ENCODE measurements at places on chromosomes 5 and 9.
A peak's percentile ranks its signal among the peaks of the same experiment; 100 is the strongest.

DNA sequence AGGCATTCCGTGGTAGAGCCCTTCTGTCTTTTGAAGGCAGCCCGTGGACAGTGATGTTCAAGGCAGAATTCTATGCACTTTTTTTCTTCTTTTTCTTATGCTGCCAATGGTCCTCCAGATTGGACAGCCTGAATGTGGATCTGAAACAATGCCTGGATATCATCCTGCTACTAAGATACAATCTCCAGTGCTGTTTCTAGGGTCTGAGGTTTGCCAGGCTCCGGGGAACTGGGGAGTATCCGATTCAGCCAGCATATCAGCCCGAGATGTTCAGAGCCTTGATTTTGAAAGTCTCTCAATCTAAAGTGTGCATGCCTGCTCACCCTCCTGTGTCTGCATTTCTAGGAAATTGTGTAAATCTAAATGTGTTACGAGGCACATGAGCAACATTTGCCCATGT, 103.8 kb upstream of the WWC1 start:
- no peaks in the 10 kb centered on the region for H3K27me3 ChIP-seq
- H3K27ac ChIP-seq = no peak overlapping the region
- no peaks in the 10 kb centered on the region for H3K36me3 ChIP-seq
- no peak for DNase-seq
- H3K4me3 ChIP-seq = no peak overlapping the region
- H3K4me1 ChIP-seq = no peaks in the 10 kb centered on the region

DNA sequence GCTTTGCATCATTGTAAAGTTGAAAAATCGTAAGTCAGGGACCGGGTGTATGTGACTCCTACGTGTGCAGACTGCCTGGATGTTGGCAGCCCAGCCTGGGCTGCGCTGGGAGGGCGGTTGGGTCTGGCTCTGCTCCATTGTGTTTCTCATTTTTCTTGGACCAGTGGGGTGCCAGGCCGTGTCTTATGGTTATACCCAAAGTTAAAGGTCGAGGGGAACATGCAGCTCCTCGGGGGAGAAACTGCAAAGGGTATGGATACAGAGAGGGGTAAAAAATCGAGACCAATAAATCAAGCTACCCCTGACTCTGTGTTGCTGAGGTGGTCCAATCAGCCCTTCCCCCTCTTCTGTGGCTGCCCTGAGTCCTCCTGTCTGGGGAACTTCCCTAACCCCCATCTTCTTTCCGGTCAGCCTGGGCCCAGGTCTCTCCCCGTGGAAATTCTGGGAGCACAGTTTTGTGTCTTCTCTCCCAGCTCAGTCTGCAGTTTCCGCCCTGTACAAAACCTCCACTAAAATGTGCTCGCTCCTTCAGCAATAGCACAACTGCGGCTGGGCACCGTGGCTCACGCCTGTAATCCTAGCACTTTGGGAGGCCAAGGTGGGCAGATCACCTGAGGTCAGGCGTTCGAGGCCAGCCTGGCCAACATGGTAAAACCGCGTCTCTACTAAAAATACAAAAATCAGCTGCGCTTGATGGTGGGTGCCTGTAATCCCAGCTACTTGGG, 34.1 kb upstream of the UNC5A start:
- H3K4me1 ChIP-seq = no peaks in the 10 kb centered on the region
- H3K27ac ChIP-seq = no peak overlapping the region
- no peak overlapping the region for H3K4me3 ChIP-seq
- H3K36me3 ChIP-seq = no peaks in the 10 kb centered on the region
- H3K27me3 ChIP-seq = no peaks in the 10 kb centered on the region
- peak; percentile 42 for DNase-seq

- no peaks in the 10 kb centered on the region for H3K36me3 ChIP-seq
- H3K27ac ChIP-seq = no peak overlapping the region
- no peaks in the 10 kb centered on the region for H3K4me1 ChIP-seq
- no peak overlapping the region for H3K4me3 ChIP-seq
Observed at GRCh38 chr5:127223256-127223974, 67.2 kb upstream of the MEGF10 start.

DNA sequence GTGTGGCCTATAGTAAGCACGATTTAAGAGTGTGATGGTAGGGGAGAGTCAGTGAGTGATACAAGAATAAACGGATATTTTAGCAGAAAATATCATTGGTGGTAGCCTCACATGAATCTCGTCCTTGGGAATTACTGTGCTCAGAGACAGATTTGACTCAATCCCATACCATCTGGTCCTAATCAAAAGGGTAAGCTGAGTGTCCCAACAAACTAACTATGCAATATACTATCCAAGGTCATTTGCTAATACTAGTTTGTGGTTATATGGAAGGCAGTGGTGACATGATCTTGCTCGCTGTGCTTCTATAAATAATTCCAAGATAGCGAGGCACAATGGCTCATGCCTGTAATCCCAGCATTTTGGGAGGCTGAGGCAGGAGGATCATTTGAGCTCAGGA, 103.2 kb downstream of the TRPM6 start:
- no peak overlapping the region for H3K4me3 ChIP-seq
- H3K36me3 ChIP-seq = no peaks in the 10 kb centered on the region
- H3K27ac ChIP-seq = no peak overlapping the region
- H3K4me1 ChIP-seq = no peaks in the 10 kb centered on the region
- no peaks in the 10 kb centered on the region for H3K27me3 ChIP-seq

- H3K36me3 ChIP-seq = no peaks in the 10 kb centered on the region
- no peak overlapping the region for H3K4me3 ChIP-seq
- no peak for DNase-seq
Observed at GRCh38 chr5:133527311-133527710, 85.0 kb downstream of the FSTL4 start.

GRCh38 chr9:70998962-70999361, 122.5 kb downstream of the TRPM3 start:
- DNase-seq = no peak
- no peaks in the 10 kb centered on the region for H3K36me3 ChIP-seq
- H3K27me3 ChIP-seq = no peaks in the 10 kb centered on the region
- H3K27ac ChIP-seq = no peak overlapping the region
- H3K4me1 ChIP-seq = peaks cover 10% of the 10 kb centered on the region
- no peak overlapping the region for H3K4me3 ChIP-seq

DNA sequence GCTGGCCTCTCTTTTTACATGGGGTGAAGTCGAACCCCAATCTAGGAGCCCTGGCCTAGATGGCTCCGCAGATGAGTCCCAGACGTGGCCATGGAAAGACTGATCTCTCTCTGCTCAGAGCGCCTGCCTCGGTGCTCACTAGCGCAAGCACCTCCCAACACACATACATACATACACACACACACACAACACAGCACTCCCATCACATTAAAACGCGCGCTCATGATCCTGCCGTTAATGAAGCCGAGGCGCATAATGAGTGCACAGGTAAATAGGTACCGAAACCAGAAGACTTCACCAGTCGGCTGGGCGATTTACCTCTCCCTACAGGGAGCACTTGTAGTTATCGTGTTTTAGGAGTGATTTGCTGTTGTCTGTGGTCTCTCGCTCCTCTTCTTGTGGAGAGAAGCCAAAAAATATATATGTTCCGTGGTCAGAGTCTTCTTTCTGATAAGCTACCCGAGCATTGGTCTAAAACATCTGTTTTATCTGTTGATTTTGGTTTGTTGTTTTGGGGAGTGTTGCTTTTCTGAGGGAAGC, 207.7 kb downstream of the MEF2C start:
- no peaks in the 10 kb centered on the region for H3K4me1 ChIP-seq
- H3K36me3 ChIP-seq = no peaks in the 10 kb centered on the region
- H3K4me3 ChIP-seq = peak overlapping the region; percentile 18
- H3K27ac ChIP-seq = no peak overlapping the region

DNA sequence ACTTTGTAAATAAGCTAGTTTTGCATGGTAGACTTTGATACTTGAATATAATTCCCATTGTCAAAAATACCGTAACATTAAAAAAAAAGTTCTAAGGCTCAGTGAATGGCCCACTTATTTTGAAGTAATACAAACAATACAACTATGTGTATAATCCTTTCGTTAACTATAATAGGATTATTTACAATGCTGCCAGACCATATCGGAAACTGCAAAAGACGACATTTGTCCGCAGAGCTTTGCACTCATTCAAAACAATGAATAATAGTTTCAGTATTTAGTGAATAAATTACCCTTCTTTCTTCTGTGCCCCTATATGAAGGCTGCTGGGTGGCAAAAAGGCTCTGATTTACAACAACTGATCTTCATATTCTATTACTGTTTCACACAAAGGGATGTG, 121.8 kb downstream of the DROSHA start:
- H3K36me3 ChIP-seq = peaks cover 9% of the 10 kb centered on the region
- H3K4me3 ChIP-seq = no peak overlapping the region
- no peak for DNase-seq

DNA sequence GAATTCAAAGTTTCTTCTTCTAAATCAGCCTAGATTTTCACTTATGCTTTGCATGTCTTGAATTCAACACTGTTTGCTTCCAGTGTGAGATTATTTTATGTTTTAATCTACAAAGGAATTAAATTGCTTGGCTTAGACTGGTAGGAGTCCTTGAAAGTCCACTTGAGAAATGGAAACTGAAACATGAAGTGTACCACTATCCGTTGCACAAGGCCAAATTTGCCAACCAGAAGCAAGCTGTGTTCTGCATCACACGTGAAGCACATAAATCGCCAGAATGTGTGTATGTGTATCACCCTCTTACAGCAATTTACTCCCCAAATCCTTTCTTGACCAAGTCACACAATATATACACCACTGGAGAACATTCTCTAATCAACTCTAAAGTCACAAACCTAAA, 10.3 kb downstream of the SEMA6A start:
- peaks cover 2% of the 10 kb centered on the region for H3K4me1 ChIP-seq
- H3K36me3 ChIP-seq = no peaks in the 10 kb centered on the region
- H3K4me3 ChIP-seq = no peak overlapping the region
- H3K27me3 ChIP-seq = no peaks in the 10 kb centered on the region

DNA sequence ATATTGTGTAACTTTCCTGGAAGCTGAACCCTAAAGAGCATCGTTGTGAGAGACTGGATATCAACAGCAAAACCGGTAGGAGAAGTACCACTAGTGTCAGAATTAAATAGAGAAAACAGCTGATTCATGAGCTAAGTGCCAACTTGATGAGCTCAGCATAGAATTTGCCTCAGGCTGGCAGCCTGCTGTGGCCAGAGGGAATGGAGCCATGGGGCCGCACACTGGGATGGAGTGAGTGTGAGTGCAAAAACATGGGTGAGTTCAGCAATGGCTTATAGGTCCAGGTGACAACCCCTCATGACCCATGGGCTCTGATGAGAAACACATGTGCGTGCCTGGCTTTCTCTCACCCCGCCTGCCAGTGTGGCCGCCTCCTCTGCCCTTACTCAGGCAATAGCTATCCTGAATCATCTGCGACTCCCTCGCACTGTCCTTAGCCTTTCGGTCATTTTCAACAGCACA, 25.4 kb downstream of the ADAMTS16 start:
- no peak overlapping the region for H3K27ac ChIP-seq
- no peak overlapping the region for H3K4me3 ChIP-seq

GRCh38 chr5:74376187-74376586, 264.3 kb downstream of the ENC1 start:
- H3K4me3 ChIP-seq = no peak overlapping the region
- no peaks in the 10 kb centered on the region for H3K36me3 ChIP-seq
- H3K27ac ChIP-seq = no peak overlapping the region
- H3K27me3 ChIP-seq = no peaks in the 10 kb centered on the region
- no peak for DNase-seq

DNA sequence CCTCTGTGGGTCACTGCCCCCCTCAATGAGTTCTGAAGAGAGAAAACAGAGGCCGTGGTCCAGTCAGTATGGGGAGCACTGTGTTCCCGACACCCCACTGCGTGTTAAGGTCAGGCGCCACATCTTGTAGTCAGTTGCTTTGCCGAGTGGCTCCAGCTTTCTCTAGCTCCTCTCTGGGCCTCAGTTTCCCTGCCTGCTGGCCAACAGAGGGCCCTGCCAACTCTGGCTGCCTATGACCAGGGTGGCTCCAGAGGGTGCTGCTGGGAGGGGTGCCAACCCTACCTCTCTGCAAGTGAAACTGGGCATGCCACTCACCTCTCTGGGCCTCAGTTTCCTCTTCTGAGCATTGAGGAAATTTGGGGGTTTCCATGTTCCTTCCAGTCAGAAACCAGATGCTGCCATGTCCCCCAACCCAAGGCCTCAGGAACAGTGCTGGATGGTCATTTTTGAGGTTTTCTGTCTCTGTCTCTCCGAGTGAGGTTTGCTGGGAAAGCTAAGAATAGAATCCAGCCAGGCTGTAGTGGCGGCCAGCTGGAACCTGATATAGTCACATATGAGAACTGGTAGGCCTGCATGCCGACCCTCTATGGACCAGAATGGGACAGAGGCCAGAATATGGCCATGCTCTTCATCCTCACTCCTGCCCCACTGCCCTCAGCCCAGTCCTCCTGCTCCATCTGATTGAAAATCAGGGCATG, 132.1 kb downstream of the PHF2 start:
- no peak overlapping the region for H3K27ac ChIP-seq
- H3K36me3 ChIP-seq = no peaks in the 10 kb centered on the region
- no peaks in the 10 kb centered on the region for H3K4me1 ChIP-seq
- H3K27me3 ChIP-seq = no peaks in the 10 kb centered on the region

GRCh38 chr9:122329597-122329996, 41.2 kb upstream of the PTGS1 start:
- no peak for DNase-seq
- no peaks in the 10 kb centered on the region for H3K4me1 ChIP-seq
- H3K27me3 ChIP-seq = no peaks in the 10 kb centered on the region
- H3K36me3 ChIP-seq = peaks cover 4% of the 10 kb centered on the region
- no peak overlapping the region for H3K4me3 ChIP-seq

DNA sequence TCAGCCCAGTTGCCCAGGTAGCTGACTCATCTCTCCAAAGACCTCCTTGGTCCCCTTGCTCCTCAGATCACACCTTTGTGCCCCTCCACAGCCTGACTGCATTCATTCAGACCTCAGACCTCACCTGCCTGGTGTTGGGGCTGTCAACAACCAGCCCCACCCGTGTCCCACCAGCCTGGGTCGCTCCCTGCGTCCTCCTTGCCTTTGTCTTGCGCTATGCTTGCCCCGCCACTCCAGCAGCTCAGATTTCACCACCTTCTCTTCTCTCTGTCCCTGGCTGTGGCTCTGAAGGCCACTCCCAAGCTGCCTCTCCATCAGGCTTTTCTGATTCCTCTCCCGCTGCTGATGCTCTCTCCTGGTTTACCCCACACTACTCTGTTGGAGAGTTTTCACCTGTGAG, 103.5 kb downstream of the MVB12B start:
- H3K36me3 ChIP-seq = no peaks in the 10 kb centered on the region
- H3K4me3 ChIP-seq = no peak overlapping the region
- H3K27ac ChIP-seq = no peak overlapping the region
- no peak for DNase-seq
- no peaks in the 10 kb centered on the region for H3K27me3 ChIP-seq

GRCh38 chr5:362189-362588, 40.7 kb downstream of the AHRR start:
- H3K36me3 ChIP-seq = no peaks in the 10 kb centered on the region
- no peaks in the 10 kb centered on the region for H3K27me3 ChIP-seq
- H3K4me1 ChIP-seq = no peaks in the 10 kb centered on the region
- H3K27ac ChIP-seq = no peak overlapping the region
- DNase-seq = no peak
